ENCODE measurements at places on chromosomes 2 and 18. TPM values are rescaled to one million over a fixed set of nuclear protein-coding genes. Genes with fewer than 3 reads are reported as not detected.
A peak's percentile ranks its signal among the peaks of the same experiment; 100 is the strongest.

GRCh38 chr2:157899125-157899839, 23.2 kb upstream of the ACVR1 start:
- H3K27me3 ChIP-seq = no peaks in the 10 kb centered on the region
- peaks cover 70% of the 10 kb centered on the region for H3K4me1 ChIP-seq
- H3K4me3 ChIP-seq = peak overlapping the region; percentile 85
- no peak for DNase-seq

DNA sequence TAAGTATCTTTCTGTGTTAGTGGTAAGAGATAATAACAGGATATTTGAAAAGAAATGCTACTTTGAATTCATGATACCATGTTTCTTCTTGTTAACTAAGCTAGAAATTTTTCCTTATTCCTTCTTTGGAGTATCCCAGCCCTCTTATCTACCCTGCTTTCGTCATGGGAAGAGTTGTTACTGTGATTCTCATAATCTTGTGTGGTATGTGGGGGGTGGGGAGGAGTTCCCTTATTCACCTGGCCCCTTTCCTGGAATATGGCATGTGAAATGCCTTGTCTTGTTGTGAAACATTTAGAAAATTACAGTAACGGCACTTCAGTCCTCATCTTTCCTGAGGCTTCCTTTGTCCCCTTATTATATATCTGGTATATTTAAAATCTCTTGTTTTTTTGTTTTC, 129.9 kb downstream of the NCOA1 start:
- no peaks in the 10 kb centered on the region for H3K4me1 ChIP-seq
- no peak overlapping the region for H3K27ac ChIP-seq
- no peak overlapping the region for H3K4me3 ChIP-seq
- no peaks in the 10 kb centered on the region for H3K27me3 ChIP-seq
- no peaks in the 10 kb centered on the region for H3K36me3 ChIP-seq

DNA sequence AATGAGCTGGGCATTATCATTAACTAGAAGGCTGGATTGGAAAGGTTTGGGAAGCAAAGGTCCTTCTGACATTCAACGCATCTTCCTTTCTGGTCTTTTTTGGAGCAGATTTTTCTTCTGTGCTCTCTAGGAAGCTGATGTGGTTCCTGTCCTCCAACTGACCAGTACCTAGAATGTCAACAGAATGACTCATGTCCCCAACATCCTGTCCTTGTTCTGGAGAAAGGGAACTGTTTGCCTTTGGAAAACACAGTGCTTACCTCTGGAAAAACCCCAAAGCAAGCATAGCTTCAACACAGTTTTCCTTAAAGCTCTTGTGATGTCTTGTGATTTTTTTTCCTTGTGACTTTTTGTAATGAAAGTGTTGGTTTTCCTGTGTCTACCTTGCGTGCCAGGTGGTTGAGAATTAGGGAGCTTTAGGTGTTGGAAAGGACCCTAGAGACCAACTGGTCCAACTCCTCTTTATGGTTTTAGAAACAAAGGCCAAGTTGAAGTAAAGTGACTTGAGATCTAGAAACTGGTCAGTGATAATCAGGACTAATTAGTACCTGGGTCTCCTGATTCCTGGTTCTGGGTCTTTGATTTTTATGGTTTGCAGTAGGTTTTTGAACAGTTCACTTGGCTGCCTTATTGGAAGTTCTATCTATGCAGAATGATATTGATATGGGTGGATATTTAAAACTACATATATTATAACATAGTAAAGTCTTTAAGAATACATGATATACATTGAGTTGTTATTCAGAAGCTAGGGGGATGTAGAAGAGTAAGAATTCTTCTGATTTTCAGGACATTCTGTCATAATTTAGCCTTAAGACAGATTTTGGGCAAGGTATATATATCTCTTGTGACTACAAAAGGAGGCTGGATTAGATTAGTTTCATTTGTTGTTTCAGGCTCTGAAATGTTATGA, 70.5 kb downstream of the FMNL2 start:
- H3K36me3 ChIP-seq = no peaks in the 10 kb centered on the region
- no peak for DNase-seq
- no peak overlapping the region for H3K4me3 ChIP-seq

The ABCG5 gene
- total RNA-seq = not detected

The TEKT4 gene
- total RNA-seq = not detected

GRCh38 chr18:56475250-56475649, 163.1 kb downstream of the TXNL1 start:
- H3K27me3 ChIP-seq = no peaks in the 10 kb centered on the region
- H3K4me1 ChIP-seq = no peaks in the 10 kb centered on the region
- H3K36me3 ChIP-seq = no peaks in the 10 kb centered on the region
- no peak for DNase-seq

DNA sequence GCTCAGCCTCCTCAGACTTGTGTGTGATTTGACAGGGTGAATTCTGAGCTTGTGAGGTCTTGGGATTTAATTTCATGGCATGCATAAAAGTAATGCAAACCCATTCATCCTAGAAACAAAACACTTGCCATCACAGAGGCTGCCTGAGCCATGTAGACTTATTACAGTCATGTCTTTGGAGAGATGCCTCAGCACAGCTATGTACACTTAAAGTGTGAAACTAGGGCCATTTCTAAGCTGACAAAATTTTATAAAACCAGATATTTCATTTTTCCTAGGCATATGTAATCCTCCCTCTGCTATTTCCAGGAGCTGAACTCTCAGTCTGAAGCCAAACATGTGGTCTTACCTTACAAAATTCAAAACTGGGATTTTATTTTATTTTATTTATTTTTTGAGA, 322.2 kb upstream of the SPHKAP start:
- DNase-seq = no peak
- H3K36me3 ChIP-seq = no peaks in the 10 kb centered on the region
- no peak overlapping the region for H3K27ac ChIP-seq
- no peaks in the 10 kb centered on the region for H3K27me3 ChIP-seq
- H3K4me1 ChIP-seq = no peaks in the 10 kb centered on the region

DNA sequence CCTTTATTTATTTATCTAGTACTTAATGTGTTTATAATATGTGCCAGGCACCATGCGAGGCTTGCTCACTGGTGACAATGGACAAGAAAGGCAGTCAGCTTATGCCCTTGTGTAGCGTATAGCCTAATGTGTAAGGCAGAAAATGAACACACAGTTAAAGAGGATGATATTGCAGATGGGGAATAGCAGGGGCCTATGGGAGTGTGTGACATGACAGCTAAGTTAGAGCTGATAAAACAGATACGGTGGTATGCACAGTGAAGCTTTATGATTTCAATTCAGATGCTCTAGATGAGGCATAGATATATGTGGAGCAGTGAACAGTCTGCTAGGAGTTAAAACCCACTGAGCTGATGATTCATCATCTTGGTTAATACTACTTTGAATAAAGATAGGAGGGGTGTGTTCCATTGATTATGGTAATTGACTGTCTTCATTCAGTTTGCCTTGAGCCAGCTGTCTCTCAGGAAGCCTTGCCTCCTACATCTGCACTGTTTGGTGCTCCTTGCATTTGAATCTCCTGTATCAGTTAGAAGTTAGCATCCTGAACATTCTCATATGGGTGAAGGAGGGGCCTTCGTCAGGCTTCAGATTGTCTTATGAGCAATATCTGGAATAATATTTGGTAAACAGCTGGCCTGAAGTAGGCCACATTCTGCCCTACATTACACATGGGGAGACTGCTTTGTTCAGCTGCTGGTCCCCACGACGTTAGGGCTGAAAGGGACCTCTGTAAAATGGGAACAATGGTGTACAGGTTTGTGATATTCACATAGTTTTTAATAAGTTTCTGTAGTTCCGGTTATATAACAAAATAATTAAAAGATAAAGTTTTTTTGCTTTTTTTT, 13.2 kb downstream of the MAP4K4 start:
- peak overlapping the region; percentile 74 for H3K4me3 ChIP-seq
- peak overlapping the region; percentile 68 for H3K27ac ChIP-seq
- H3K4me1 ChIP-seq = peaks cover 79% of the 10 kb centered on the region
- DNase-seq = no peak
- no peaks in the 10 kb centered on the region for H3K36me3 ChIP-seq
- H3K27me3 ChIP-seq = no peaks in the 10 kb centered on the region

GRCh38 chr2:45992021-45992740, 305.0 kb upstream of the EPAS1 start:
- DNase-seq = no peak
- H3K4me3 ChIP-seq = no peak overlapping the region
- H3K36me3 ChIP-seq = no peaks in the 10 kb centered on the region
- H3K4me1 ChIP-seq = no peaks in the 10 kb centered on the region
- H3K27ac ChIP-seq = no peak overlapping the region
- H3K27me3 ChIP-seq = no peaks in the 10 kb centered on the region

DNA sequence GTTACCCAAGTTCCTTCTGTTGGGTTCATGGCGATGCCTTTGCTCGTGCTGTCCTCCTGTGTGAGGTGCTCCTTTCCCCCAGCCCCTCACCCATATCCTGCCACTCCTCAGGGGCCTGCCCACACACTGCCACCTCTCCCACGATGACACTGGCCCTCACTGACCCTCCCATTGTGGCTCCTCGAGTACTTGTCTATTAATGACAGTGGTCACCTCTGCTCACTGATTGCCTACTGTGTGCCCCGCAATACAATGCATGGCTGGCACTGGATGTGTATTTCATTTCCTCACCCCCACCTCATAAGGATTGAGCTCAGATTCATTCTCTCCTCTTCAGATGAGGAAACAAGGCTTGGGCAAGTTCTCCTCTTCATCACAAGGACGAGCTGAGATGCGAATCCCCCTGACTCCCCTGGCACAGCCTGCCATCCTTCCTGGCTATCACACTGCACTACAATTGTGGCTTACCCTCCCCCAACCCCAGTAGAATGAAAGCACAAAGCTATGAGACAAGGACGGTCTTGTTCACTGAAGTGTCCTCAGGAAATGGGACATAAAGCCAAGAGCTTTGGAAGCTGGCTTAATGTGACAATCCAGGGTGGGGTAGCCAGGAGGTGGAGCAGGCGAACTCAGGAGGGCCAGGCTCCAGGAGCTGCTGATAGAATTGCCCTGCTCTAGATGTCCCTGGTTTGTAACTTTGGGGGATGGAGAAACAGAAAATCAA, 93.9 kb upstream of the RAB12 start:
- no peak overlapping the region for H3K4me3 ChIP-seq
- no peaks in the 10 kb centered on the region for H3K27me3 ChIP-seq
- no peak overlapping the region for H3K27ac ChIP-seq
- no peaks in the 10 kb centered on the region for H3K36me3 ChIP-seq
- H3K4me1 ChIP-seq = no peaks in the 10 kb centered on the region

DNA sequence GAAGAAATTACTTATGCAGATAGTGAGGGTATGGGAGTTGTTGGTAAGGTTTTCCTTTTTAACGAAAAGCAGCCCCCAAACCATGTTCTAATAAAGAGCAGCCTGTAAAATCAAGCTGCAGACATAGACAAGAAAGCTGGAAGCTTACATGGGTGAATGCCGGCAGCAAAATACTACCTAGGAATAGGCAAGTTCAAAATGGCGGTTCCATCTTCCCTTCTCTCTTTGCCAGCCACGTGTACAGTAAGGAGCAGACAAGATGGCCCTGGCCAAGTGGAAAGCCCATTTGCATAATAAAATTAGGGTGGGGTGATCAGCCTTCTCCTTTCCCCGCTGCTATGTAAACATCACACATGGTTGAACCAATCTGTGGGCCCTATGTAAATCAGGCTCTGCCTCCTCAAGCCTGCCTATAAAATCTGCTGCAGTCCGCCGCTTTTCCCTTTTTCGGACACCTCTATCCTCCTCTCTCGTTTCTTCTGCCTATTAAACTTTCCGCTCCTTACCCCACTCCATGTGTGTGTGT, 155.0 kb downstream of the ZBTB7C start:
- no peaks in the 10 kb centered on the region for H3K36me3 ChIP-seq
- no peak for DNase-seq
- no peaks in the 10 kb centered on the region for H3K4me1 ChIP-seq

DNA sequence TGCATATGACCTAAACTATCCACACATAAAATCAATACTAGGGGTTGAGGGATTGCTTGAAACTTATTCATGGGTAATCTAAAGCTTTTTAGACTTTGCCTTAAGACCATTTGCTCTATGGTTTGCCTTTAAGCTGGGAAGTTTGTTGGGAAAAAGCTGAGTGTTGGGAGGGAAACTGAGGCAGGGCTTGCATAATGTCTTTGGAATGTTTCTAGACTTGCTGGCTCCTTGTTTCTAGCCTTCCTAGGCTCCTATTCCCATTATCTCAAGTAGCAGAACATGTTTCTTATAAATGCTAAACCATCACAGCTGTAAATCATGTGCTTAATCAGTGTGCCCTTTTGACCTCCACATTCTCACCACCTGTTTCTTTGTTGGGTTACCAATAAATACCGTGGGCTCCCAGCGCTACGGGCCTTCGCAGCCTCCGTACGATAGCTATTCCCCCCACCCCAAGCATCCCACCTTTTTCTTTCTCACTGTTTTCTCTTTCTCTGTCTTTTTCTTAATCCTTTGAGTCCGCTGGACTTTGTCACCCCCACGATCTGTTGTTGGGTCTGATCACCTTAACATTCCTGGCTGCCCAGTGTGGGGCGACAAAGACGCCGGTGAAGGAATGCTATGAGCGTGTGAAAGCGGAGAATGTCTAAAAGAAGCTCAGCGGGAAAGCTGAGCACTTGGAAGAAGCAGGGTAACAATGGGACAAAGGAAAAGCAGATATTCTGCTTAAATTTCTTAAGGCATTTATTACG, 49.4 kb upstream of the CWC22 start:
- no peak for DNase-seq
- no peak overlapping the region for H3K4me3 ChIP-seq
- H3K27ac ChIP-seq = no peak overlapping the region
- H3K4me1 ChIP-seq = no peaks in the 10 kb centered on the region
- no peaks in the 10 kb centered on the region for H3K36me3 ChIP-seq

GRCh38 chr2:128543646-128544045, 225.0 kb upstream of the HS6ST1 start:
- no peak for DNase-seq
- H3K27me3 ChIP-seq = no peaks in the 10 kb centered on the region
- H3K27ac ChIP-seq = no peak overlapping the region
- no peak overlapping the region for H3K4me3 ChIP-seq
- no peaks in the 10 kb centered on the region for H3K4me1 ChIP-seq

The CCDC141 gene
- total RNA-seq = 153 TPM

- H3K4me3 ChIP-seq = no peak overlapping the region
- H3K4me1 ChIP-seq = no peaks in the 10 kb centered on the region
- no peak overlapping the region for H3K27ac ChIP-seq
Measured at GRCh38 chr2:182280118-182280517, 146.7 kb downstream of the PDE1A start.

DNA sequence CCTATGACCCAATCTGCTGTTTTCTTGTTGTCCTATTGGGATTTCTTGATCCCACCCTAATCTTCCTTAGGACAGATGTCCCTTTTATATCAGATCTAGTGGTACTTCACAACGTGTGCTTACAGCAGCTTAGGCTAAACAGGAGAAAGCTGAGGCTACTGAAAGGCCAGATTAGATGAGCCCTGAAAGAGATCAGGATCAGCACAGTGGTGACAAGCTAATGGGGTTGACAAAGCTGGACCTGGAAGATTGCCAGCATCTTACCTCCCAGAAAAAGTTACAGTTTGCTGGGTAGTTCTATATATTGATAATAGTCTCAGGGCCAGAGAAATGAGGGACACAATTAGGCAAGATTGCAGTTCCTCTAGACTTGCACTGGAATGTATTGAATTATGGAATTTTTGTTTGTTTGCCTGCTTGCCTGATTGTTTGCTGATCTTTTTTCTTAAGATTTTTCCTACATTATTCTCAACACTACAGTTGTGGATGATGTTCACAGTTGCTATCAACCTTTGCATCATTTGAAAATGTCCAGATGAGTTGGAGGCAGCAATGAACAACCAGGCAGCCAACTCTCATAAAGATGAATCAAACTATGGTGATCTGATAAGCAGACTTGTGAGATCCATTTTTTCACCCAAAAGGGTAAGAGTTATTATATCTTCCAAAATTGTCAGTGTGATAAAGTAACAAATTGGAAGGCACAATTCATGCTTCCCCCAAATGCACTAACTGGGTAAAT, 49.1 kb upstream of the PIK3C3 start:
- no peaks in the 10 kb centered on the region for H3K27me3 ChIP-seq
- H3K4me3 ChIP-seq = no peak overlapping the region
- H3K4me1 ChIP-seq = no peaks in the 10 kb centered on the region
- no peak for DNase-seq
